ENCODE measurements at places on chromosomes 7 and 10. TPM values are rescaled to one million over a fixed set of nuclear protein-coding genes. Genes with fewer than 3 reads are reported as not detected.

The PTPRN2 gene
- 2.6 TPM for total RNA-seq

The CYP3A4 gene
- total RNA-seq = not detected

The OPALIN gene
- not detected for total RNA-seq

The EVX1 gene
- not detected for total RNA-seq

The GSAP gene
- total RNA-seq = 8.7 TPM

- DNase-seq = peak; percentile 47
Measured at GRCh38 chr7:2099048-2099957, 133.4 kb downstream of the MAD1L1 start.

DNA sequence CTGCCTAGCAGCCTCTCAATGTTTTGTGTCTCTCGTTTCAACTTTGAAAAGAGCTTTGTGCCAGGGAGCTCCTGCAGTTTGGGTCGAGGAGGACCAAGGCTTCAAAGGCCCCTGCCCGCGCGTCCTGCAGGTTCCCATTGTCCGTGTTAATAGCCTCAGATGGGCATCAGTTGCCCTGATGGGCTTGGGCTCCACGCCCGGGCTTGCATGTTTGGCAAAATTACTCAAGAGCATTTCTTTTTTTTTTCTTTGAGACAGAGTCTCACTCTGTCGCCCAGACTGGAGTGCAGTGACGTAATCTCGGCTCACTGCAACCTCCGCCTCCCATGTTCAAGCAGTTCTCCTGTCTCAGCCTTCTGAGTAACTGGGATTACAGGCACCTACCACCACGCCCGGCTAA lies 636.6 kb downstream of the SDK1 start:
- no peak for DNase-seq

- no peak for DNase-seq
Measured at GRCh38 chr10:22183771-22184461, 33.9 kb downstream of the EBLN1 start.

DNA sequence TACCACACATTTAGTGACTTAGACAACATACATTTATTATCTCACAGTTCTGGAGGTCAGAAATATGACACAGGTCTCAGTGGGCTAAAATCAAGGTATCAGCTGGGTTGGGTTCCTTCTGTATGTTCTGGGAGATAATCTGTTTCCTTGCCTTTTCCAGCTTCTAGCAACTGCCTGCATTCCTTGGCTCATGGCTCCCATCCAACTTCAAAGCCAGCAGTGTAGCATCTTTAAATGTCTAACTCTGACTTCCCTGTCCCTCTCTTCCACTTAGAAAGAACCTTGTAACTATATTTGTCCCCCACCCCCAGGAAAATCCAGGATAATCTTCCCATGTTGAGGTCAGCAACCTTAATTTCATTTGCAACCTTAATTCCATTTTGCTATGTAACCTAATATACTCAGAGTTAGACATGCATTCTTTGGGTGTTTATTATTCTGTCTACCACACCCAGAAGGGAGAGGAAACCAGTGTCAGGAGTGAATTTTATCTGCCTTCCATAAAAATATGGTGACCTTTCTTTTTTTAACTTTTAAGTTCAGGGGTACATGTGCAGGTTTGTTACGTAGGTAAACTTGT lies 57.3 kb upstream of the SMIM30 start:
- DNase-seq = no peak

DNA sequence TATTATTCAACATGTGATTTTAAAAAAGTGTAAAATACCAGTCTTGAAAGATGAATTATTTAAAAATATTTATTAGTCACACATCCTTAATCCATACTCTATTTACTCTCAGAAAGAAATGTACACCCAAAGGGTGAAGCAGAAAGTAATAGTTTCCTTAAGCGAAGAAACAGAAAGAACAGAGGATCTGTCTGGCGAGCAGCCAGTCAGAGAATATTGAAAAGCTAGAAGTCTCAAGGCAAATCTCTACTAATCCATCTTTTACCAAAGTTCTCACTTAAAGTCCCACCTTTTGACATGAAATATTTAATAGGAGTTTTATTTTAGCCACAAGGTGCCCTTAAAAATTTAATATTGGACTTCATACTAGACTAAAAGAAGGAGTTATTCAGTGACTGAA lies 46.7 kb downstream of the MKX start:
- DNase-seq = no peak

DNA sequence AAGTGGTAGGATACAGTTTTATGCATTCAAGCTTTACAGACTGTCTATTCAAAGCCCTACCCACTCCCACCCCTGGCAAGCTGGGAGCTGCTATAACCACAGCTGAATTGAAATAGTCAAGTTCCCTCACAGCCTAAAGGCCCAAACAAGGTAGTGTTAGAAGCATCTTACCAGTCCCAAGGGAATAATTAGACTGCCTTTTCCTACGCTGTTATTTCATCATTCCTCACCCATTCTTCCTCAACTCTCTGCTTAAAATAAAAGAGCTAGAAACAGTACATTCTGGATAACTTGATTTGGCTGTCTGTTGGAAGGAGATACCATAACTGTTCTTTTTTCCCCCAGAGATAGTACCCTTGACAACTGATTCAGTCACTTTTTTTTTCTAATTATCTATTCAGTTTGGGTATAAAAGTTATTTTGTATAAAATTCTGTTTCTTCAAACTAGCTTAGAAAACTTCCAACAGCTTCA lies 54.0 kb downstream of the RAPGEF5 start:
- no peak for DNase-seq

GRCh38 chr10:9786101-9786500 lies 1231.6 kb upstream of the CELF2 start:
- DNase-seq = no peak

DNA sequence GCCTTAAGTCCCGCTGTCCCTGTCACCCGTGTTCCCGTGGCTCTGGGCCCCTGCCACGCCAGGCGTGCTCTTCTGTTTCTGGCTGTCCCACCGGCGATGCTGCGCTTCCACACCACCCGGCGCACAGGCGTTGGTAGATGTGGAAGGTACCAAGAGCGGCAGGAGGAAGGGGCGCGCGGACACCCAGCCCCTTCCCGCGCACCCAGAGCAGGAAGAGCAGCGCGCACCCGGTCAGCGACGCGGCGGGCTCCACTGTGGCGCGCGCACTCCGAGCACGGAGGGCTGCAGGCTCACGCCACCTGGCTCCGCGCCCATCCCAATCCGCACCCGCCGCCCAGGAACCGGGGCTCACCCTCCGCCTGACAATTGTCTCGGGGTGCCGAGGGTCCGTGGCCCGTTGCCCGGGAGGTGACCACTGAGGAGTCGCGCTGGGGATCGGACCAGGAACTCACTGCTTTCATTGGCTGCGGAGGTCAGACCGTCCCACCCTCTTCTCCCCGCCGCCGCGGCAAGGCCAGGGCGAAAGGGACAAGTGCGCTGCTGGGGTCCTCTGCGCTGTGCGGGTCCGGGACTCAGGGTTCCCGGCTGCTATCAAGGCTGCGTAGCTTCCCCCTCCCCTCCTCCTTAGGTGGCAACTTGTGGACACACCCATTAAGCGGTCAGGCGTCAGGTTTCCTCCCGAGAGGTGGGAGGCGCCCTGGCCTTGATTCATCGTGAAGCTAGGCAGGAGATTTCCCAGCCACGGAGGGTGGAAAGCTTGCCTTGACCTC lies 121.6 kb upstream of the ZNF92 start:
- peak; percentile 46 for DNase-seq

All from activated CD4-positive, alpha-beta T cell treated with anti-CD3 and anti-CD28 coated beads, Interleukin-2, amount 10 ng/mL, durations not matched to agents 7 days and 5 days (primary cell).